NCI-H345 (cell line): ENCODE measurements at places on chromosomes 1 and 21.
A peak's percentile ranks its signal among the peaks of the same experiment; 100 is the strongest.

DNA sequence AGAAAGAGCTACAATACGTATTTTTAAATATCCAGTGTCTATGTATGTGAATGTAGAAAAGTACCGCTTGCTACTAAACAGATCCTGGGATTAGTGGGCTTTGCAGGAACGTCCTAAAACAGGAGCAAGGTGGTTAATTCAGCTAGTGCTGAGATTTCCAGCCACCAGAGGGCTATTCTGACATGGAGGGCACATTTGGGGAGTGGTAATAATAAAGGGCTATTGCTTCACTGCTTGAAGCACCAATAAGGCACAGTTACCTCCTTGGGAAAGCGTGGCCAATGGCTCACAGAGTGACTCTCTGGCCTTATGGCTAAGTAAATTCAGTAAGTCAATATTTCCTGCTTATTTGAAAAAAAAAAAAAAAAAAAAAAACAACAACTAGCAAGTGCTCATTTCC lies 152.4 kb downstream of the GABPA start:
- DNase-seq, result no peak

GRCh38 chr1:170669586-170670530 lies 5.9 kb downstream of the PRRX1 start:
- DNase-seq, result no peak

DNA sequence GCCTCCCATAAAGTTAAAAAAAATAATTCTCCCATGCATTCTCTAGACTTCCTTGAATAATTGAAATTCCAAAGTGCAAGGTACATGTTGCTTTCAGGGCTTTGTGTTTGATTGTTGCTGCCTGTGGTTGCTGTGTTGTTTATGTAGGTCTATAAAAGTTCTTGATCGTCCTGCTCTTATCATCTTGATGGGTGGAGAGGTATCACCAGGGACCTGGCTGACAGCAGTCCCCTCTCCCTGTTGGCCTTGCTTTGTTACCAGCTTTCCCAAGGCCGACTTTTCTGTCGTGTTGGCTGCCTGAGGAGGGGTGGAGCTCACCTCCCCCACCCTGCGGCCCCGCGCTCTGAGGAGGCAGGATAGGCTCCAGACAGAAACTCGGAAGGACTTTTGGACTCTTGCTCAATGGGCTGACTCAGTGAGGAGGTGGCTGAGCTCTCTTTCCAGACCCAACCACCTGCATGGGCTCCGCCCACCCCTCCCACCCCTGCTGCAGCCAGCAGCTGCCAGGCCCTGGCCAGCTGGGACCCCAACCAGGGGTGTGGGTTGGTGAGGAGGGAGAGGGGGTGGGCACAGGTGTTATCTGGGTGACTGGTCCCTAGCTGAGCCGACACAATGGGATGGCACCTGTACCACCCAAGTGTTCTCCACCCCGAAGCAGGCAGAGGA lies 2.0 kb downstream of the INAVA start:
- DNase-seq, result peak; percentile 8

GRCh38 chr21:16193496-16194094 lies 463.8 kb downstream of the USP25 start:
- no peak for DNase-seq

GRCh38 chr1:41794031-41794430 lies 124.7 kb downstream of the HIVEP3 start:
- DNase-seq, result no peak

DNA sequence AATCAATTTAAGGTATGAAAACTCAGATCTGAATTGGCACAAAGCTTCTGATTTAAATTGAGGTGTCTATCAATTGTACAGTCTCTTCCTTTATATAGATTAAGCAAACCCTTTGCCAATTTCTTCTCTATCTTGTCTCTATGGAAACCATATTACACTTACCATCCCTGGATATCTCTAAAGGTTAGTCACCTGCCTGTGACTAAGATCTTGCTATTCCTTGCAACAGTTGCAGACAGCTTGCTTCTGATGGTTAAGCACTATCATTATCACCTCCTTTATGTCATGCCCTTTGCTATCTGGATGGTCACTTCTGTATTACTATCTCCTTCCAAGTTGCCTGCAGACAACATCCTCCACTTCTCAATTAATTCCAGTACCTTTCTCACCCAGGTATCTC lies 998.6 kb upstream of the B3GALT2 start:
- DNase-seq, result peak; percentile 27

- DNase-seq, result no peak
Measured at GRCh38 chr1:64942675-64943074, 23.7 kb downstream of the JAK1 start.

GRCh38 chr21:26798856-26799751 lies 46.1 kb downstream of the ADAMTS1 start:
- peak; percentile 5 for DNase-seq

GRCh38 chr1:32741413-32742198 lies 39.0 kb upstream of the SYNC start:
- DNase-seq, result peak; percentile 39

- DNase-seq, result no peak
Measured at GRCh38 chr21:33770542-33770941, 128.2 kb downstream of the ITSN1 start.

DNA sequence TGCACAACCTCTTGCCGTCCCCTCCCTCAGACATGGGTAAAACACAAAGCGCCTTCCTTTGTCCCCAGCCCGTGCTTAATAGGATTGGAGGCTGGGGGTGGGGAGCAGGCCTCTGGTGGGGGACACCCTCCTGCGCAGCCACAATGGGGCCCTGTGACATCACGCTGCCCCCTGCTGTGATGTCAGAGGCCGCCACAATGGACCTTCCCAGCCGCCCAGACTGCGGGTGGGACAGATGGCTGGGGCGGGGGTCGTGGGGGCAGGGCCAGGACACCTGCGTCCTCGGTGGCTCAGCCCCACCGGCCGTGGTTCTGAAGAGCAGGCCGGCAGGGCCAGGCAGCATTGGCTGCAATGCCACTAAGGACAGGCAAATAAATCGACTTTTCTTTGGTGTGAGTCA lies 39.9 kb downstream of the EPHA2 start:
- no peak for DNase-seq

DNA sequence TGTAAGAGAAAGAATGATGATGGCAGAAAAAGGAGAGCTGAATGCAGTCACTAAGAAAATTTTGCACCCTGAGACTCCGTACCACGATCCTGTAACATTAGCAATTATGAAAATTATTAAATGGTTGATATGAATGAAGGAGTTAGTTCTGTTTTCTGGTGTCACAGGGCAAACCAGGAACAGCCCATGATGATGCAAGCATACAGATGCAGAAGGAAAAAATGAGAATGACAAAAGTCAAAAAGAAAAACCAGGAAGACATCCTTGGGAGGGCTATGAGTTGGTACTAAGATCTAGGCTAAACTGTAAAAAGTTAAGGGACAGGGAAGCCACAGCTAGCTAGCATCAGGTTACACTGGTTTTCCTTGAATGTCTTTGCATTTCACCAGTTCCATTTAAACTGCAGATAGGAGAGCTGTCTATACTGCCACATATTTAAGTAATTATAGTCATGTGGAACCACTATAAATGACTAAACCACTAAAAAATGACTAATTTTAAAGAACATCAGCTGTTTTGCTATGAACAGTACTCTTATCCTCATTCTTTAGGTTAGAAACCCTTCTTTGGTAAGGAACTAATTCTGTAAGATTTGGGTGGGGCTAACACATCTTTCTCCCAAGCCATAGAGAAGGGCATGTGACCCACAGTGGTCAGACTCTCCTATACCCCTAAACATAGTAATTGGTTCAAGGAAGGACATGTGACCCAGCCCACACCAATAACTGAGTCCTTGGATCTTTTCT lies 11.4 kb downstream of the DOCK7 start:
- DNase-seq, result no peak

GRCh38 chr21:32061729-32062128 lies 188.9 kb downstream of the HUNK start:
- DNase-seq, result no peak

DNA sequence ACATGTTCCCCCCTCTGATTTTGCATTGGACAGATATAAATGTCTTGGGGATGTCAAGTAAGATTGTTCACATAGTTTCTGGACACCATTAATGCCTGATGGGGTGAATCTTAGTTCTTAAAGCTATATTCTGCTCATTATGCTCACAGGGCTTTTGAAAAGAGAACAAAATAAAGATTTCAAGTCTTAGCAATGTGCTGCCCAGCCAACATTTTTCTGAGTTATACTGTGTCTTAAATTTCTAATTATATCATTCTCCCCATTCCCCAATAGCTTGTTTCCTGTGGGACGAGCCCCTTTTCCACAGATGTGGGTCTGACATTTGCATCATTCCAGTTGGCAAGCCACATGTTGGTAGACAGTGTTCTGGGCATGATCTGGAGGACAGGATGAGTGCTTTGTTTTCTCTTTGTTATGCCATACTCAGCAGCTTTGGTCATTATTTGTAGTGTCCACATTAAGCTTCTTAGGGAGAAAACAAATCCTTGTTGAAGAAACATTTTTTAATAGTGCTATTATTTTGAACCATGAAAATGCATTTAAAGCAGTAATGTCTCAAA lies 32.8 kb downstream of the MTARC1 start:
- no peak for DNase-seq

- no peak for DNase-seq
Measured at GRCh38 chr1:163674236-163674635, 352.5 kb downstream of the NUF2 start.

- no peak for DNase-seq
Measured at GRCh38 chr1:111516005-111516535, 12.6 kb upstream of the ADORA3 start.

GRCh38 chr1:162663589-162664106 lies 31.4 kb downstream of the DDR2 start:
- DNase-seq, result no peak
